Brain (organoid and tissue), 16 donors: ENCODE measurements at places on chromosomes 3 and 15.

DNA sequence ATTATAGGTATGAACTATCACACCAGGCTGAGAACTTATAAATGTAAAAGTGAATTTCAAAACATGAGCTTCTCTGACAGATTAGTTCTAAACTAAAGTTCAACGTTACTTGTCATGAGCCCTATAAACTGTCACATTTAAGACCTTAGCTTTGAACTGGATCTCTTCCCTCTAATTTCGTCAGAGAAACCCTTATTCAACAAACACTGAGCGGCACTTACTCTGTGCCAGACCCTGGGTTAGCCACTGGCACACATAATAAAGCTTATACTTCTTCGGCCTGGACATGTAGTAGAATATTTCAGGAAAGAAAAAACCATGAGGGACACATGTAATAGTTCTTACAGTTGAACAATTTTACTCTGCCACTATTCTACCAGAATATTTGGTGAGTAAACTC is 5.6 kb downstream of the PCYT1A start:
- DNase-seq = no peak

GRCh38 chr3:141348837-141349236 is 19.5 kb upstream of the ZBTB38 start:
- DNase-seq = no peak

GRCh38 chr3:105813710-105814109 is 55.1 kb downstream of the CBLB start:
- no peak for DNase-seq

GRCh38 chr15:93231261-93231925 is 142.4 kb upstream of the RGMA start:
- peak; percentile 55 for DNase-seq

DNA sequence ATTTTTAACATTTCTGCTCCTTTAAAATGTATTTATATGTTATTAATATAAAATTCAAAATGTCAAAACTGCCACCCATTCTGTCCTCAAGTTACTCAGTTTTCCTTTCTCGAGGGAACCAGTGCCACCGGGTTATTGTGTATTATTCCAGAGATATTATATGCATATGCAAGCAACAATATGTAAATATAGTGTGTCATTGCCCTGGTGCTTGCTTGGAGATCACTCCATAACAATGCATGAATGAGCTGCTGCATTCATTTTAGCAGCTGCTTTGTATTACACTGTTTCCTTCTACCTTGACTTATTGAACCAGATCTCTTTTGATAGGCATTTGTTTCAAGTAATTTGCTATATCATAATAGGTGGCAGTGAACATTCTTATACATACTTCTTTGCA is 509.1 kb downstream of the MCTP2 start:
- no peak for DNase-seq
